ENCODE measurements at places on chromosomes 1 and 21. TPM values are rescaled to one million over a fixed set of nuclear protein-coding genes. Genes with fewer than 3 reads are reported as not detected.

GSTM1 gene
- total RNA-seq = not detected

NR0B2 gene
- total RNA-seq = not detected

FCRLA gene
- not detected for total RNA-seq

HRNR gene
- not detected for total RNA-seq

LEMD1 gene
- not detected for total RNA-seq

GUCA2B gene
- not detected for total RNA-seq

UBE2U gene
- not detected for total RNA-seq

LCE1F gene
- total RNA-seq = not detected

TDRD10 gene
- 9.0 TPM for total RNA-seq
